ENCODE measurements at places on chromosomes 1 and 21.

DNA sequence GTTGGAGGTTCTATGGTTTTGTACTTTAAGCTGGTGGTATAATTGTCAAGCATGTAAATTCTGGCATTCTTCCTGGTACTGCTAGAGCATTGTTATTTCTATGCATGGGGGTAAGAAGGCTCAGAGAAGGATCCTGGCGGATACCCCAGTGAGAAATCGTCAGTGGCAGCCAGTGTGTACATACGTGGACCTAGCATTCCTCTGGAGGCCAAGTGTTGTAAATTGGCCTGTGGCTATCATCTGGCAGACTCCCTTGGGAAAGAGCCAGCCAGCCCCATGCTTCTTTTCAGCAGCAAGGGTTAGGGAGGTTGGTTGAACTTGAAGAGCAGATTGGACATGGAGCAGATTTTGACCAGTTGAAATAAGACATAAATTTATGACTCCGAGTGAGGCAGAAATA is 5.2 kb upstream of the AGO3 start:
- no peak for DNase-seq

GRCh38 chr1:182217071-182217470 is 155.6 kb upstream of the ZNF648 start:
- DNase-seq, result no peak

DNA sequence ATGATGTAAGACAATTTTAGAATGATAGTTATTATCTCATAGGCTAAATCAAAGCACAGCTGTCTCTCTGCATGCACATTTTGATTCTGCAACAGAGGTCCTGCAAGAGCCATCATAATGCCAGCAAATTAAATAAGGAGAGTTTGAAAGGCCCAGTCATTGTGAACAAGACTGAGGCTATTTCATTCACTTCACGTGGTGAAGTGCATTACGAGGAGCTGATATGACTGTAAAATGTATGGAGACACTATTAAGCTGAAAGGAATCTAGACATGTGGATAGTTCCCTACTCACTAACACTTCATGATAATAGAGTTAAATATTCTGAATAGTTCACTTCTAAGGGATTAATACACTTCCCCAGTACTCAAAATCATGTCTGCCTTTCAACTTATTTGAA is 299.0 kb downstream of the SMYD3 start:
- no peak for DNase-seq

GRCh38 chr21:42983103-42983502 is 8.7 kb downstream of the PKNOX1 start:
- DNase-seq, result no peak

DNA sequence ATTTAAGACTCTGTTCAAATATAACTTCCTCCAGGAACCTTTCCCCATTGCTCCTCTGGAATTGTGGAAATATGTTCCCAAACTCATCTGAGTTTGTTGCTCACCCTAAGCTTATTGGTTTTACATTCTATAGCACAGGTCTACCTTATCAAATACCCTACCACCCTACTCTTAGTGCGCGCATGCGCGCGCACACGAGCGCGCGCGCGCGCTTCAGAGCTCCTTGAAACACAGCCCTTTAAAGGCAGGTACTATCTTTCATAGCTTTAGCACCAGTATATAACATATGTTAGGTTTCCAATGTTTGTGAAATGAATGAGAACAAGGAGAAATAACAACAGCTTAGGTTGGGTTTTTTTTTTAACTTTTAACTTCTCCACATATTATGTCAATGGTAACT is 3.5 kb downstream of the IPP start:
- no peak for DNase-seq

GRCh38 chr1:170634293-170634692 is 29.6 kb upstream of the PRRX1 start:
- DNase-seq, result no peak

- no peak for DNase-seq
These were observed 48.7 kb upstream of the KCNJ15 start for GRCh38 chr21:38208118-38208517.

GRCh38 chr1:15863156-15863901 is 15.8 kb downstream of the SPEN start:
- no peak for DNase-seq

- peak; percentile 87 for DNase-seq
These were observed 8.0 kb upstream of the NIBAN1 start for GRCh38 chr1:184982002-184982954.

DNA sequence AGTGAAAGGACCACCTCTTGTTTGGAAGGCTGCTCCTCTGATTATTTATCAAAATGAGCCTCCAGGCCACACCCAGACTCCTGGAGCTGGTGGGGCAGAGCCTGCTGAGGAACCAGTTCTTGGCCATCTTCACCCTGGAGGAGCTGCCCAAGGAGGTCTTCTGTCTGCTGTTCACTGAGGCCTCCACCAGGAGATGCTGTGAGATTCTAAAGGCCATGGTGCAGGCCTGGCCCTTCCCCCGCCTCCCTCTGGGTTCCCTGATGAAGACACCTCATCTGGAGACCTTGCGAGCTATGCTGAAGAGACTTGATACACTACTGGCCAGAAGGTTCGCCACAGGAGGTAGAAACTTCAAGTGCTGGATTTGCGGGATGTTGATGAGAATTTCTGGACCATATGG is 61.7 kb upstream of the GJA8 start:
- DNase-seq, result peak; percentile 84

GRCh38 chr1:8303141-8303540 is 14.8 kb upstream of the SLC45A1 start:
- DNase-seq, result peak; percentile 20

DNA sequence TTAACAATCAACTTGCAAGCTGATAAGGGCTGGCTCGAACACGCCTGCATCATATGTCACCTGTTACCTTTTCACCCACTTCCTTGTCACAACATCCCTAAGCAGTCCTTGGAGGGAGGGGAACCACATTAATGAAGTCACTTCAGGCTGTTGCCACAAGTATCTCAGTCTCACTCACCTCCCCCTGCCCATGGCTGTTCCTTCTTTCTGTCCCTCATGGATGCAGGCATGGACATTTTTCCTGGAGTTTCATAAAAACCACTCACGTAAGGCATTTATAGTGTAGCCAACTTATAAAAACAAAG is 76.8 kb upstream of the ANGPTL1 start:
- DNase-seq, result no peak

- no peak for DNase-seq
These were observed 28.8 kb upstream of the RERE start for GRCh38 chr1:8846263-8846662.

GRCh38 chr1:12595757-12596006 is 22.3 kb downstream of the DHRS3 start:
- peak; percentile 92 for DNase-seq

GRCh38 chr1:171628225-171628624 is 6.2 kb downstream of the MYOCOS start:
- DNase-seq, result no peak

DNA sequence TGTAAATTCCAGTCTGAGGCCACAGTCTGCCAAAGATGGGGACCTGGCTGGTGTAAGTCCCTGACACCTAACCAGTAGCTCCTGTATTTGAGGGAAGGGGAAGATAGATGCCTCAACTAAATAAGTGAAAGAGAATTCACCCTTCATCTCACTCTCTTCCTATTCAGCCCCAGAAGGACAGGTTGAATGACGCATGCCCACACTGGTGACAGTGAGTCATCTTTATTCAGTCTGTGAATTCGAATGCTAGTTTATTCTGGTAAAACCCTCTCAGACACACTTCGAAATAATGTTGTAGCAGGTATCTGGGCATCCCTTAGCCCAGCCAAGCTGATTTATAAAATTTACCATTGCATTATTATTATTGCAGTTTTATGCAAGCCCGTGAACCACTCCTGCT is 617.0 kb upstream of the PRMT6 start:
- DNase-seq, result no peak

- no peak for DNase-seq
These were observed 96.8 kb downstream of the NRIP1 start for GRCh38 chr21:14968029-14968428.

GRCh38 chr1:207186503-207186902 is 82.5 kb downstream of the C4BPA start:
- DNase-seq, result no peak

GRCh38 chr1:234851450-234852438 is 241.8 kb upstream of the IRF2BP2 start:
- peak; percentile 48 for DNase-seq

- no peak for DNase-seq
These were observed 29.4 kb downstream of the COA7 start for GRCh38 chr1:52668711-52669110.

DNA sequence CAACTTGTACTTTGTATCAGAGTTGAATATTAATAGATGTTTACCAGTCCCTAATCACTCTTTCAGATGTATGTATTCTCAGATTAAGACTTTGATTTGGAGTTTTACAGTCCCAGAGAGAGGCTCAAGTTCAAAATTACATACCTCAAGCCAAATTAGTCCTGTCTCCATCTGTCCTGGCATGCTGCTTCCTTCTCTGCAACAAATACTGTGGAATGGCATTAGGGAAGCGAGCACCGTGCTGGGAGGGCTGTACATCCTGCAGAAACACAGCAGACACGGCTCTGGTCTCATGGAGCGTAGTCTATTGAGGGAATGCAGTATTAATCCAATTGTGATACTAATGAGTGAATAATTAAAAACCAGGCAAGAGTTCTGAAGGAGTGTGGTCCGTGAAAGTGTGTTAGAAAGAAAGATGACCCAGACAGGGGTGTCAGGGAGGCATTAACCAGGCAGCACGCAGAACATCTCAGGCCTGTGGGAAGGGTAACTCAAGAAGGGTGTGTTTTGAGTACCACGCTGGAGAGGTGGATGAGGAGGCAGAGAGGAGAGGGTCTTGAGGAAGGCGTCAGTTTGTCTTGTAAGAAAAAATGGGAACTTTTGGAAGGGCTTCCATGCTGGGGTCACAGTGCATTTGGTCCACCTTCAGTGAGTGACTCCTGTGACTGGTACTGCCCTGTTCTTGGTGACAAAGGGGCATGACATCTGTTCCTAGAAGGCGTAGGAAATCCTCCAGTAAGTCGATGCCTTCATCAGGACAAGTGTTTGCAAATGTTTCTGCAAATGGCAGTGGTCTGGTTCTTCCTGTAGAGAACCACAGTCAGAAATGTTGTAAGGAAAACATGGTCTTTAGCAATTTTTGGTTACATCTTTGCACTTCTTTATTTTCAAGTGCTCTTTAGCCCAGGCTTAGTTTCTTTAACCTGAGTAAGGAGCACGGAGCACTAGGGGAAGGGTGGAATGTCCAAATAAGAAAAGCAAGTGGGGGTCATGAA is 1.6 kb downstream of the RAB4A start:
- no peak for DNase-seq

- peak; percentile 13 for DNase-seq
These were observed 348.7 kb upstream of the AJAP1 start for GRCh38 chr1:4305526-4306301.

GRCh38 chr1:204410688-204411450 is 748 bp downstream of the PPP1R15B start:
- DNase-seq, result no peak

DNA sequence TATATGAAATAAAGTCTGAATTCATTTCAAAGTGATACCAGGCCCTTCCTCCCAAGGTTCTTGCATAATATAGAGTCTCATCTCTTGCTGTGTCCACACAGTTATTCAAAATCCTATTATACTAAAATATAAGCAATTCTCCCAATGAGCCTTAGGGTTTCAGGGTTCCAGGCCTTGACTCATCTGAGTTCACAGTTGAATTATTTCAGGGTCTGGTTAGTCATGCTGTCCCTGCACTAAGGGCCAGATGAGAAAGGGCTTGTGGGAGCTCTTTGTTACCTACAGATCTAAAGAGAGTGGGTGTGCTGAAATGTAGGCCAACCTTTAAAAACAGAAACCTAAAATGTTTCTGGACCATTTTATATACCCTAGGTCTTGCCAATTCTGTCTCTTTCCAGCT is 337.5 kb upstream of the LRRC7 start:
- DNase-seq, result no peak

DNA sequence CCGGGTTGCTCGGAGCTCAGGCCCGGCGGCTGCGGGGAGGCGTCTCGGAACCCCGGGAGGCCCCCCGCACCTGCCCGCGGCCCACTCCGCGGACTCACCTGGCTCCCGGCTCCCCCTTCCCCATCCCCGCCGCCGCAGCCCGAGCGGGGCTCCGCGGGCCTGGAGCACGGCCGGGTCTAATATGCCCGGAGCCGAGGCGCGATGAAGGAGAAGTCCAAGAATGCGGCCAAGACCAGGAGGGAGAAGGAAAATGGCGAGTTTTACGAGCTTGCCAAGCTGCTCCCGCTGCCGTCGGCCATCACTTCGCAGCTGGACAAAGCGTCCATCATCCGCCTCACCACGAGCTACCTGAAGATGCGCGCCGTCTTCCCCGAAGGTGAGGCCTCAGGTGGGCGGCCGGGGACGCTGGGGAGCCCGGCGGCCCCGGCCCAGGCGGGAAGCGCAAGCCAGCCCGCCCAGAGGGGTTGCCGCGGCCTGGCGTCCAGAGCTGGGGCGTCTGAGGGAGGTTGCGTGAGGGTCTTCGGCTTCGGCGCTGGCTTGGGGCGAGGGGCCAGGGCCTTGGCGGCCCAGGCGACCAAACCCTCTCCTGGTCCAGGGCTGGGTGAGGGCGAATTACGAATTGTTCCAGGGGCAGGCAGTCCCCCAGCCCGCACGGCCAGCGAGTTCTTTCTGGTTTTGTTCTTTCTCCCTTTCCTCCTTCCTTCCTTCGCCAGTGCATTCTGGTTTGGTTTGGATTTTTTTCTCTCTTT is 805 bp downstream of the SIM2 start:
- peak; percentile 63 for DNase-seq

- DNase-seq, result no peak
These were observed 29.3 kb upstream of the IL20 start for GRCh38 chr1:206836111-206836510.

DNA sequence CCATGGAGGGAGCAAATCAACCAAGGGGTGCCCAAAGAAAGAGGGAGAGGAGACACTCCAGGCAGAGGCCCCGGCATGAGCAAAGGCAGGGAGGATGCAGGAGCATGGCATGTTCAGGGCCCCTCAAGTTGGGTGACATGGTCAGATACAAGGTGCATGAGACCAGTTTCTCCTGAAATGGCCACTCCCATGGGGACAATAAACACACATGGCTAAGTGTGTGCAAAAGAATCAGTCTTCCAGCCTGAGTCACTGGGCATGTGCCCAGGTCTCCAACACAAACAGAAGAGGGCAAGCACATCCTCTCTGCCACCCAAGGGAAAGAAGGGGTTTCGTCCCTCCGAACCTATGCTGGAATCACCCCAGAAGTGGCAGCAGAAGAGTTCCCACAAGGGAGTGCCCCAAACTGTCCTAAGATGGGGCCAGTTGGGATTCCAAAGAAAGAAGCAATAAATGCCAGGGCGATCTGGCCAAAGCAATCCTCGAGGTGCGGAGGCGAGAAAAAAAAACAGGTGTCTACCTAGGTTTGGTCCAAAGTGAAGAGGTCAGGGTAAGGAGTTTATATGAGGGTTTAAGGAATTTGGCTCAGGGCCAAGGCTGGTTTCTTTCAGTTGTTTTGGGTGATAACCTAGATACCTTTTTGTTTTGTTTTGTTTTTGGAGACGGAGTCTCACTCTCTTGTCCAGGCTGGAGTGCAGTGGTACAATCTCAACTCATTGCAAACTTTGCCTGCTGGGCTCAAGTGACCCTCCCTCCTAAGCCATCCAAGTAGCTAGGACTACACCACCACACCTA is 13.2 kb downstream of the CASP9 start:
- peak; percentile 21 for DNase-seq

DNA sequence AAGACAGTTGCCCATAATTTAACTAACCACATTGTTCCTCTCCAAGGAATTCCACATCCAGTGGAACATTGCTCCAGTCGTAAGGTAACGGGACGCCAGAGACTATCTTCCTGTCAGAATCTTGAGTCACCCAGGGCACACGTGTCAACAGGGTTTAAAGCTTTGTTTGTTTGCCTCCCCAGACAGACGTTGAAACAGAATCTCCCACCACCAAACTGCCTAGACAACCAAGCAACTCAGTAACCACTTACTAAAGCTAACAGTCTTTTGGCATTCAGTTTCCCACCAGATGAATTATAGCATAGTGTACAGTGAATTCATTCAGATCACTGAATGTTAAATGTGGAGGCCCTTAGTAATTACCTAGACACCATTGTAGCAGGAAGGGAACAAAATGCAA is 439.5 kb downstream of the PLPP3 start:
- no peak for DNase-seq
